ENCODE measurements at places on chromosomes 4 and X.

DNA sequence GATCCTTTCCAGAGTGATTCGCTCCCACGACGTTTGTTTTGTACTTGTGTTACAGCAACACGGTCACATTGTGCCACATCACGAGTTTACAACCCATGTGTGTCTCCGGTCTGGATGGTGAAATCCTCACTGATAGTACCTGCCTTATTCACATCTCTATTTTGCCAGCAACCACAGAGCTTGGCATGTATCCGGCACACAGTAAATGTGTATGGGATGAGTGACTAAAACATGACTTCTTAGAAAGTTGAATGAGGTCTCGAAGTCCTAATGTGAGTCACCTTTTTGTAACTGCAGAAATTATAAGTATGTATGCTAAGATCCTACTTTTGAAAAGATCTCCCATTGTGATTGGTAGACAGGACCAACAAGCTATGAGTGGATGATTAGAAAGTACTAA is 7.5 kb downstream of the STOX2 start:
- DNase-seq: no peak

- no peak for DNase-seq
Measured at GRCh38 chrX:153925387-153925738, 701 bp downstream of the ARHGAP4 start.

- no peak for DNase-seq
Measured at GRCh38 chr4:84028340-84028739, 470.8 kb downstream of the NKX6-1 start.

- DNase-seq: no peak
Measured at GRCh38 chr4:15898902-15899301, 39.6 kb downstream of the FGFBP1 start.

GRCh38 chrX:108439426-108439942 is at the start of gene COL4A5:
TSS of gene COL4A5 (plus strand) at chrX:108439838. CDS start at chrX:108440126, 288 bp downstream.
- DNase-seq: no peak
